Calu3 (cell line): ENCODE measurements at places on chromosomes 2 and 18.

DNA sequence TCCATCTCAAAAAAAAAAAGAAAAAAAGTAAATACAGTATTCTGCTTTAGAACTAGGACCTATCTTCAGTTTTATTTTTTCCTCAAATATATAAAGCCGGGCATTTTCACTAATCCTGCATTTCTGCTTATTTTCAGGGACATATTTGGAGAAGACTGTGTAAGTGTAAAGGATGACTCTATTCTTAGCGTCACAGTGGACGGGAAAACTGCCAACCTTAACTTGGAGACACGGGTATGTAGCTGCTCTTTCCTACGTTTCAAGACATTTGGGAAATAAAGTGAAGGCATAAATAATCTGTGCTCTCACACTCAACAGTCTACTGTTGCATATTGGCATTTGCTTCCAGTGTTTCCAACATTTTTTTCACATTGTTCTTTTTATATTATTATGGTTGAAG is 3.1 kb upstream of the IAH1 start:
- no peaks in the 10 kb centered on the region for H3K4me1 ChIP-seq
- no peak overlapping the region for H3K4me3 ChIP-seq
- DNase-seq: no peak
- H3K27me3 ChIP-seq: no peaks in the 10 kb centered on the region

DNA sequence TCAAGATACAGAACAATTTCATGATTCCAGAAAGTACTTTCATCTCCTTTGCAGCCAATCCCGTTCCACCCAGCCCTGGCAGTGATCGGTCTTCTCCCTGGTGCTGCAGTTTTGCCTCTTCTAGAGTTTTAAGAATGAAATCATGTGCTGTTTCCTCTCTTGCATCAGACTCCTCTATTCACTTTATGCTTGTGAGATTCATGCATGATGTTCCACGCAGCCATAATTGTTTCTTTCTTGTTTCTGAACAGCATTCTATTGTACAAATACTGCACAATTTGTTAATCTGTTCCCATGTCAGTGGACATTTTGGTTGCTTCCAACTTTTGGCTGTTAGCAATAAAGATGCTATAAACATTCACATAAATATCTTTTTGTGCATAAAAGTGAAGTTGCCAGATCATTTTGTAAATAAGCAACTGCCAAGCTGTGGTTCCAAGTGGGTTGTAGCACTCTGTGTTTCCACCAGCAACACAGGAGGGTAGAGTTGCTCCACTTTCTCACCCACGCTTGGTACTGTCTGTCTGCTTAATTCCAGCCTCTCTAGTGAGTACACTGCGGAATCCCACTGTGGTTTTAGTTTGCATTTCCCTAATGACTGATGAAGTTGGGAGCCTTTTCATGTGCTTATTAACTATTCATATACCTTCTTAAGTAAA is 104.5 kb downstream of the TWIST2 start:
- H3K4me1 ChIP-seq: peaks cover 23% of the 10 kb centered on the region
- DNase-seq: no peak
- H3K4me3 ChIP-seq: no peak overlapping the region
- peaks cover 12% of the 10 kb centered on the region for H3K27me3 ChIP-seq

GRCh38 chr2:287911-288757 is at the start of gene ALKAL2:
Gene ALKAL2, minus strand, starts transcription at chr2:288091. Its CDS starts 256 bp downstream, at chr2:287835.
- peak within 1 kb of the TSS; percentile 19 for H3K4me3 ChIP-seq
- H3K27ac ChIP-seq: no peak within 1 kb of the TSS
- H3K36me3 ChIP-seq: peaks cover 8% of the 10 kb centered on the region
- peaks cover 38% of the 10 kb centered on the region for H3K27me3 ChIP-seq
- peaks cover 8% of the 10 kb centered on the region for H3K4me1 ChIP-seq

- H3K27me3 ChIP-seq: peaks cover 21% of the 10 kb centered on the region
- peaks cover 28% of the 10 kb centered on the region for H3K4me1 ChIP-seq
- no peak overlapping the region for H3K4me3 ChIP-seq
- DNase-seq: peak; percentile 53
- H3K27ac ChIP-seq: peak overlapping the region; percentile 1
Measured at GRCh38 chr2:235390108-235390815, 103.6 kb upstream of the AGAP1 start.
